GM12891 (cell line): ENCODE measurements at places on chromosomes 3 and 15.

DNA sequence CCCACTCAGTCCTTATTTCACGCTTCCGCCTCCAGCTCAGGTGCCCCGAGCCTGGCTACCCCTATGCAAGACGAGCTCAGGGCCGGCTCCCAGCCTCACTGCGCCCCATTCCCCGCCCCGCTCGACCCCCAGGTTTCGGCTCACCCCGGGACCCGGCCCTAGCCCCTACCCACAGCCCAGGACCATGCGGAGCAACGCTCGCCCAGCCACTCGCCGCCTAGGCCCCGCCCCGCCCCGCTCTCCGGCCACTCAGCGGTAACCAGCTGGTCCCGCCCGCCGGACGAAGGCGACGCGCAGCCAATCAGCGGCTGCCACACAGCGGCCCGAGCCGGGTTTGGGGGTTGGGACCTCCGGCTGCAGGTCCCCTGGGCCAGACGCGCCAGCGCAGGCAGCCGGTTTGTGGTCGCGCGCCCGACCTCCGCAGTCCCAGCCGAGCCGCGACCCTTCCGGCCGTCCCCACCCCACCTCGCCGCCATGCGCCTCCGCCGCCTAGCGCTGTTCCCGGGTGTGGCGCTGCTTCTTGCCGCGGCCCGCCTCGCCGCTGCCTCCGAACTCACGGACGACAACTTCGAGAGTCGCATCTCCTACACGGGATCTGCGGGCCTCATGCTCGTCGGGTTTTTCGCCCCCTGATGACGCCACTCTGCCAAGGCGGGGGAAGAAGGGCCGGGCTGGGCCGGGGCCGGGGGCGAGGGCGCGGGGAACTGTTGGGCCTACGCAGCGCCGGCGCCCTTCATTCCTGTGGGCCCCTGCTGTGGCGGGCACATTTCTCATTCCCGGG lies at the start of gene CATSPER2:
Gene CATSPER2, minus strand, starts transcription at position 196 of the 781 bp plus-strand sequence. CDS start 783 bp downstream, outside the sequence.
- DNase-seq, result no peak

DNA sequence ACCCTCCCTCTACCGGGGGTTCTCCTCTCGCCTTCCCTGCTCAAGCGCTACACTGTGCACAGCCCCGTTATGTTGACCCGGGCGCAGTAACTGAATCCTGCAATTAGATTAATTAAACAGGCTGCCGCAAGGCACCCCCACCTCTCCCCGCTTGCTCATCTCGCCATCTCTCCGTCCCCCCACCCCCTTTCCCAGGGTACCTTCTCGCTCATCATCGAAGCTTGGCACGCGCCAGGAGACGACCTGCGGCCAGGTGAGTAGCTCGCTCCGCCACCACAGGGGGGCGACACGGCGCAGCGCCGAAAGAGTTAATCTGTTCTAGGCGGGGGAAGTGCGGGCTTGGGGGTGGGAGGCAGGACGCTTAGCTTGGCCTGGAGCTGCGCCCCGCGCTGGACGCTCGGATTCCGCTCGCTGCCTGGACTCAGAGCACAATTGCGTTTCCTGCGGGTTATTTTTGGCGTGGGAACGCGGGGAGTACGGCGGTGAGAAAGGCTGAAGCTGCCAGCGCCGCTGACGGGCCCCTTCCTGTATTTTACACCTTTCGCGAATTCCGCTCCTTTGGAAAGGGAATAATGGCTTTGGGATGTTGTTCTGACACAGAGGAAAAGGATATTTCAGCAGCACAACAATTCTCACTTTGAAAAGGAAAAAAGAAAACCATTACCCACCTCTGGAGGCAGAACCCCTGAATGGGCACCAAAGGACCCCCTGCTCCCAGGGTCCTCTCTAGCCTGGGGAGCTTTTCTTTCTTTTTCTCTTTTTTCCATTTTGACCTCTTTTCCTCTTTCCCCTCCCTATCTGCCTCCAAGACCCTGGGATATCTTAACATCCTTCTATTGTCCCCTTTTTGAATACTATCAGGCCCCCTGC lies 1.5 kb downstream of the DLL4 start:
- DNase-seq, result no peak

DNA sequence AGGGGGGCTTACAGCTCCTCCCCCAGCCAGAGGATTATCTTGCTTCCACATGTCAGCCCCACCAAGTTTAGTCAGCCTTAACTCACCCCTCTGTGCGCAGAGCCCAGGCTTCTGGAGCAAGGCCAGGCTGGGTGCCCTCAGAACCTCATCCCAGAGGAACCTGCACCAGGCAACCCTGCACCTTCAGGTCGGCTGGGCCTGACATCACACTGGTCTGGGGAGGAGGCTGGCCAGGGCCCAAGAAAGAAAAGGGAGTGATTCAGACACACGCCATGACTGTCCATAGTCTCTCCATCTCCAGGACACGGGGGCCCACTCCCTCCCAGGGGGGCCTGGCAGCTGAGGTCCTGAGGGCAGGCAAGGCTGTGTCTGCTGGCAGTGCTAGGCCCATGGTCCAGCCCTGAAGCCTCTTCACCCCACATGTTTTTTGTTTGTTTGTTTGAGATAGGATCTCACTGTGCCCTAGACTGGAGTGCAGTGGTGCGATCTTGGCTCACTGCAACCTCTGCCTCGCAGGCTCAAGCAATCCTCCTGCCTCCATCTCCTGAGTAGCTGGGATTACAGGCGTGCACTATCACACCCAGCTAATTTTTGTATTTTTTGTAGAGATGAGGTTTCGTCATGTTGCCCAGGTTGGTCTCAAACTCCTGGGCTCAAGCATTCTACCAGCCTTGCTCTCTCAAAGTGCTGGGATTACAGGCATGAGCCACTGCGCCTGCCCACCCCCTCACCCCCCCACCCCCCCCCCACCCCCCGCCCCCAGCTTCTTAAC lies 11.1 kb downstream of the TNK2 start:
- no peak for DNase-seq

DNA sequence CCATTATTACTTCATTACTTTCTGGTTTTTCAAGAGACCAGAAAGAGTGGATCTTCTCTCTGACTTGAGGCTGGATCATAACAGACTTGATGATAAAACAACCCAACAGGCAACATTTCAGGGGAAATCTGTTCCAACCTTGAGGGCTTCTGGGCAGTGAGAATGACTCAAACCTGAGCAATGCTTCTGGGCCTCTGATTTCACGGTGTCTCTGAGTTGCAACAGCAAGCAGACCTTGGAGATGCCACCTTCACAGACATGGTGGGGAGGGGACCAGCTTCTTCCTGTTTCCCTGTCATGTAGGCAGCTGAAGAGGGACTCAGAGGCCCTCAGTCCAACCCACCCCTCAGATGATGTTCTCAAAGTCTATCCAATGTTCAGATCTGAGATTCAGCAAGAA lies 104.0 kb downstream of the ABHD5 start:
- no peak for DNase-seq

- DNase-seq, result no peak
Observed at GRCh38 chr3:84125760-84126159, 833.0 kb upstream of the CADM2 start.

- DNase-seq, result no peak
Observed at GRCh38 chr3:18609187-18609586, 184.0 kb upstream of the SATB1 start.

DNA sequence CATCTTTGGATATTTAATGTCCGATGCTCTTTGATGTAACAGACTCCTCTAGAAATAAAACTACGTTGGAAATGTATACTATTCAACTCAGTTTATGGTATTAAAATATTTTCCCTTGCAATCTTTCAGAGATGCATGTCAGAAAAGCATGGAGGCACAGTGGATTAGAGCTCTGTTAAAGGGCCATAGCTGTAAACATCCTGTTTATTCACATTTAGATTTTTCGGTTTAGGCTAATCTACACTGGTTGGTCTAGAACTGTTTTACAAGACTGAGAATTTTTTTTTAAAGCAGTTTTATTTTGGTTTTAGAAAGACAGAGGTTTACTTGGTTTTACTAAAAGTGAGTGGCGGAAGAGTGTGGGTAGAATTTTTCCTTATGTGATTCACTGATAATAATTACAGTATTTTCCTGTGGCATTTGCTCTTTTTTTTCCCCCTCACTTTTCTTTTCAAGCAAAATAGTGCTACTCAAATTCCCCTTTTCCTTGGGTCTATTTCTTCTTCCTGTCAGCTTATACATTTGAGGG lies 132.1 kb downstream of the IL1RAP start:
- DNase-seq, result no peak

- DNase-seq, result no peak
Observed at GRCh38 chr3:196063049-196063448, 18.8 kb downstream of the TFRC start.

DNA sequence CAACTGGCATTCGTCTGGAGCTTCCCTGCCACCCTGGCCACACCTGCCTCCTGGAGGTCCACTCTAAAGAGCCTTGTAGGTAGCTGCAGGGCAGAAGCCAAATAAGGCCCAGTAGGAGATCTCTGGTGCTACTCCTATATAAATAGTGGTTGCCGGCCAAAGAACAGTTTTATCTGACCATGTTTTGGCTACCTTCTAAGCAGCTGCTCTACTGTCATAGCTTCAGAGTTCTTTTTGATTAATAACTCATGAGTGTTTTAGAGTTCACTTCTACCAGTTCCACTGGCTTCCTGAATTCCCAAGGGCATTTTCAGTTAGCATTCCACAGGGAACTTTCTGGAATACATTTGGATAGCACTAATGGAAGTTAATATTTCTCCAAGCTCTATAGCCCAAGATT lies 154.6 kb downstream of the B3GALNT1 start:
- DNase-seq, result no peak

- DNase-seq, result no peak
Observed at GRCh38 chr3:14647976-14648955, 3.3 kb upstream of the CCDC174 start.

DNA sequence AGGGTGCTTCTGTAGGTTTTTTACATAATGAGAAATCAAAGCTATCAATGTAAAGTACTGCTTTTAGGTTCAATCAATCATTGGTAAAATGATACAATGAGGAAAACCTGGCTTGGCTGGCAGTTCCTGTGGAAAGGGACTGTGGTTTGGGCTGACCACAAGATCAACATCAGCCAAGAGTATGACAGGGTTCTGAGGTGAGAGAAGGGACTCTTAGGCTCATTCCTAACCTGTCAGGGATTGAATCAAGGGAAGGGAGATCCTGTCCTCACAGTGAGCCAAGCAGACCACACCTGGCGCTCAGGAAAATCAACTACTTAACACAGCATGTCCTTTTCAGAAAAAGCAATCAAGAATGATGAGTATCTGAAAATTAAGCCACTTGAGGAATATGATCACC lies 111.1 kb downstream of the MAGI1 start:
- DNase-seq, result no peak

DNA sequence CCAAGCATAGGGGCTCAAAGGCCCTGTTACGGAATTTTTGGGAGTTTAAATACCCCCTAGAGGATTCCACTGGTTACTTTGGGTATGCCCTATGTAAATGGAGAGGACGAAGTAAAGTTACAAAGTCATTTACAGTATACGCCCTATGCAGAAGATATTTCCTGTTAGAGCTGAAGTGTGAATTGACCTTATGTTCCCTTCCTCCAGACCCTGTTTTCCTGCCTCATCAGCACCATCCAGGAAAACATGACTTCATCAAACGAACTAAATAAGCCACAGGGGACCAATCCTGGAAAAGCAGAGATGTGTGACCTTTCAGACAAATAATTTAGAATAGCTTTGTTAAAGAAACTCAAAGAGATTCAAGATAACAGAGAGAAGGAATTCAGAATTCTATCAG lies 177.4 kb downstream of the SQOR start:
- DNase-seq, result no peak

DNA sequence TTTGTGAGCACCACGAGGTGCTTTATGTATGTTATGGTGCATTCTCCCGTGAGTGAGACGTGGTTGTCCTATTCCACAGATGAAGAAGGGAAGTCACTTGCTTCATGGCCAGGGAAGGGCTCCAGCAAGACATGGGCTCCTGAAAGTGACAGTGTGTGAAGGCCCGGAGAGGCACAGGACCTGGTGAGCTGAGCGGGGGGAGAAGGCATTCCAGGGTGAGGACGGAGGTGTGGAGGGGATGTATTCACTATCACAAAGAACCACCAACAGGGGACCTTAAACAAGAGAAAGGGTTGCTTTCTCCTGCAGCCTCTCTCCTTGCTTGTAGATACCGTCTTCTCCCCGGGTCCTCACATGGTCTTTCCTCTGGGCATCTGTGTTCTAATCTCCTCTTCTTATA lies 139.1 kb downstream of the FBLN2 start:
- DNase-seq, result no peak

- DNase-seq, result no peak
Observed at GRCh38 chr3:171936191-171936841, 93.2 kb downstream of the TMEM212 start.

DNA sequence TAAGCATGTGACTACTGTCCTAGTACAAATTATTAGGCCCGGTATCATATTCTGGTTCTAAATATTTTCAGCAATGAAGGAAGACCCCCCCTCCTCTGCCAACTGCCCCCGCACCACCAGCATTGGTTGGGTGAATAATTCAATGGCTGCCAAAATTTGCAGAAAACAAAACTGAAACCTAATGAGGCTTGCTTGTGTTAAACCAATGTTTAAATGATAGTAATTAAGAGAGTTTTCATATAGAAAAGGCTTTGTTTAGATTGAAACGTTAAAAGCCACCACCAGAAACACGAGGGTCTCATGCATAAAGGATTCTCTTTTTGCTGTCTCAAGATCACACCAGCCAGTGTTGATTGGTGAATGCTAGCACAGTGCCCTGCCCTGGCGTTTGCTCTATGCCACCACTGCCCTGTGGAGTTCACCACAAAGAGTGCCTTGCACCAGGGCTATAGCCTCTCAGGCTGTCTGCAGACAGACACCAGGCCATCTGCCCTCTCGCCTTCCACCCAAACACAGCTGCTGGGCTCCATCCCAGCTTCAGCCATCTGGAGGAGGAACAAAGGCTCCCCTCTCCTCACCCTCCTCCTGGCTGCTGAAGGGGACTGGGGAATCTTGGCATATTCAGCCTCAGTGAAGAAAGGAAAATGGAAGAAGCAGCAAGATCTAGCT lies 200.3 kb upstream of the PFN2 start:
- DNase-seq, result no peak

- DNase-seq, result no peak
Observed at GRCh38 chr3:191415566-191415965, 45.4 kb upstream of the PYDC2 start.

GRCh38 chr3:53016236-53016635 lies 29.6 kb downstream of the SFMBT1 start:
- no peak for DNase-seq

DNA sequence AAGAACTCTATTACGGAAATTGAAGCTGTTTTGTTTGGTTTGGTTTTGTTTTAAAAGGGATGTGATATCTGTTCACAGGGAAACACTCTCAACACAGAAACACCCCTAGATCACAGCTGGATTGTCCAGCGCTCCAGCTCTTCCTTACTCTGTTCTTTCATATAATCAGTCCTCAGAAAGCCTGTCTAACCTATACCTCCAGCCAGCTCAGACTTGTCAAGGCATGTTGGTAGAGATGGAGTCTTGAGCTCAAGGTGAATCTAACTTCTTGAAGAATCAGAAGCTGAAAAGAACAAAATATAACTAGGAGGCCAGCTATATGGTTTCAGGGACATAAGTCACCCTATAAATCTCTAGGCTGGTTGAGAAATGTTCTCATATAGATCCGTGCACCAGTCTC lies 110.2 kb upstream of the EPHA3 start:
- DNase-seq, result no peak
